ENCODE measurements at places on chromosomes 11 and 22.
A peak's percentile ranks its signal among the peaks of the same experiment; 100 is the strongest.

DNA sequence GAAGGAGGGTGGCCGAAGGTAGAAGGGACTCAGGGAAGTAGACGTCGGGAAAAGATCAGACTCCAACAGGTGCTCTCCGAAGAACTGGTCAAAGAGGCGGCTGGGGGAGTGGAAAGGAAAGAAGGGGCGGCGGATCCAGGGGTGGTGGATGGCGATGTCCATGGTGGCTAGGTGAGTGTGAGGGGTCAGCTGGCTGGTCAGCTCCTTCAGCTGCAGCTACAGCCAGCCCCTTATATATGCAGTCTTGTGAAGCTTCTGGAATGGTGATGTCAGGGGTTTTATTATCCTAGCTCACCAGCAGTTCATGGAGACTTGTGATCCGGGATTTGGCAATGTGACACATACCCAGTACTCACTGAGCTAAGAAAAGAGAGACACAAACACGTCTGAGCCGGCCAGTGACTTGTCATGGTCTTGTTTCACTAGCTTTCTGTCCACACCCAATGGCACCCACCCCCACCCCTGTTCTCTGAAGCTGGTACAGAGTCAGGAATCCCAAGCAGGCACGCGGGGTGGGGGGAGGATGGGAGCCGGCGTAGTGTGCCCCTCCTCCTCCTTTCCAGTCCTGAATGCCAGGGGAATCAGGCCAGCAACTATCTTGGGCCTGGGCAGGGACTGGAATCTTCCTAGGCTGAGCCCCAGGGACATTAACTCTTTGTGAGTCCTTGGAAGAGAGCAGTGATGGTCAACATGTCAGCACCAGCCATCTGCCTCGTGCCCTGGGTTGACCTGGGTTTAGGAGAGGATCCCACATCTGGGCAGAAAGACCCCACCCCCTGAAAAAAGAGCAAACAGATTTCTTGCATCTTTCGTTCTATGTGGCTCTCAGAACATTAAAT lies at the start of gene CRYAB:
Gene CRYAB (minus strand): TSS at position 208 of the 839 bp plus-strand sequence. CDS start 46 bp downstream, at position 162.
- DNase-seq = no peak

DNA sequence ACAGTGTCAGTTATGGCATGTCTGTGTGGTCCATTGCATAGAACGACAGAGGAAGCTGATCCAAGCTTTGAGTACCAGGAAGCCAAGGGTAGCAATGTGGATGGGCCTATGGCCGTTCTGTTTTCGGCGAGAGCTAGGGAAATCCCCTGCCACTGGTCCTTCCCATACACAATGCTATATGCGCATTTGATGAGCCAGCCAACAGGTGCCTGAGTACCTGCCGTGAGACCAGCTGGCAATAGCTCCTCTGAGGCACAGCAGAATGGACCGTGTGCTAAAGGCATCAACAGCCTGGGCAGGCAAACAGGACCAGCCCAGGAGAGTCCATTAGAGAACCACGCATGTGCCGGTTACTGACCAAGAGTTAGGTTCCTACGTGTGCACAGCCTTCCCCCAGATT lies 753.0 kb downstream of the NTM start:
- DNase-seq = no peak

DNA sequence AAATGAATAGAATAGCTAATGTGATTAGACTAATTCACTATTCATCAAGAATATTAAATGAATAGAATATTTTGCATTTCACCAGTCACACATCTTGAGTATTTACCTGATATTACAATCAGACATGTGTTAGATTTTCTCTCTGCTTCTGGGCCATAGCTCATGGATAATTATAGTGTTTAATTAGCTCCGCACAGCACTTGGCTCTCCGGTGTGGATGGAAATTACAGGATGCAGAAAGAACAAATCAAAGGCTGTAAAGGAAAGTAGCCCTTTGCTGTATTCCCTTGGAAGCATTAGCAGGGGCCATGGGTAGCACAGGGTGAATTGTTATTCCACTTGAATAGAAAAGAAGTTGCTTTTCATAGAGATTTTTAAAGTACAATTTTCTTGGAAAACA lies 320.3 kb upstream of the SORL1-AS1 start:
- no peak for DNase-seq

DNA sequence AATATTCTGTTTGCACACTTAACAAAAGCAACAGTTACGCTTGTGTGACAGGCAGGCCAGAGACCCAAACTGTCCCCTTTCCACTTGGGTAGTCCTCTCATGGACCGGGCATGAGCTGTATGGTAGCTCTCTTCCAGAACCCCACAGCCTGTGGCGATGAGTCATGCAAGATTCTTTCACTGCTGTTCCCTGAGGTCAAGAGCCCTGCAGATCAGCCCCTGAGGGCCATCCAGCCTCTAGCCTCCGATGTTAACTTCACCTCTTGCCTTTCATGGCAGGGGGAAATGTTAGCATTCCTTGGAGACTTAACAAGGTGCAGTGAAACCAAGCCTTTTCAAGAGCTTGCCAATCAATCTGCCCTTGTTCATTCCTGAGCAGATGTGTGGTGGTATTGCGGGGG lies 63.2 kb upstream of the DEUP1 start:
- DNase-seq = no peak

GRCh38 chr22:39448205-39449054 lies 8.4 kb upstream of the MGAT3 start:
- DNase-seq = no peak

DNA sequence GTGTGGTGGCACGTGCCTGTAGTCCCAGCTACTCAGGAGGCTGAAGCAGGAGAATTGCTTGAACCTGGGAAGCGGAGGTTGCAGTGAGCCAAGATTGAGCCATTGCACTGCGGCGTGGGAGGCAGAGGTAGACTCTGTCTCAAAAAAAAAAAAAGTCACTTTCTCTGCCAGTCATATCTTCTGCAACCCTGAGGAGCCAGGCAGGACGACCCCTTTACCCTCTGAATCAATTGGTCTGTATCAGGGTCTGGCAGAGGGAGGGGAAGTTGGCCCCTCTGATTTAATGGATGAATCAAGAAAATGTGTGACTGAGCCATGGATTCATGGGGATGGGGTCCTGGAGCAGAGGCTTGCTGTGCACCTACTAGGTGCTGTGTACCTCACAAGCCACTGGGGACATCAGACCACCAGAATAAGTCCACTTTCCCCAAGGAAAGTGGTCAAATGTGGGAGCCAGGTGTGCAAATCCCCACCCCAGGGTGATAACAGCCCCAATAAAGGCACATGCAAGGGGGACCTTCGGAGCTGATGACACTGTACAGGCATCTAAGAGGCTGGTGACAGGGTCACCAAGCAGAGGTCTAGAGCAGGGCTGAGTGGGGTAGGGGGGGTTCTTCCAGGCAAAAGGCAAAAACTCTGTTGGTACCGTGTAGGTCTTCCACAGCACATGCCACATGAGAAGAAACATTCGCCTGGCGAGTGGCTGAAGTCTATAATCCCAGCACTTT lies 29.0 kb downstream of the TXN2 start:
- no peak for DNase-seq

- no peak for DNase-seq
Observed at GRCh38 chr11:109132539-109132938, 289.5 kb upstream of the C11orf87 start.

GRCh38 chr11:88552379-88553062 lies 215.0 kb upstream of the CTSC start:
- peak; percentile 48 for DNase-seq

GRCh38 chr11:32792111-32792947 lies 2.1 kb downstream of the CCDC73 start:
- DNase-seq = no peak

- peak; percentile 27 for DNase-seq
Observed at GRCh38 chr22:26610072-26610958, 7.5 kb downstream of the CRYBB1 start.

GRCh38 chr22:46162771-46163556 lies 12.6 kb downstream of the PPARA start:
- no peak for DNase-seq

GRCh38 chr11:111450480-111451320 lies 61.5 kb downstream of the BTG4 start:
- no peak for DNase-seq

DNA sequence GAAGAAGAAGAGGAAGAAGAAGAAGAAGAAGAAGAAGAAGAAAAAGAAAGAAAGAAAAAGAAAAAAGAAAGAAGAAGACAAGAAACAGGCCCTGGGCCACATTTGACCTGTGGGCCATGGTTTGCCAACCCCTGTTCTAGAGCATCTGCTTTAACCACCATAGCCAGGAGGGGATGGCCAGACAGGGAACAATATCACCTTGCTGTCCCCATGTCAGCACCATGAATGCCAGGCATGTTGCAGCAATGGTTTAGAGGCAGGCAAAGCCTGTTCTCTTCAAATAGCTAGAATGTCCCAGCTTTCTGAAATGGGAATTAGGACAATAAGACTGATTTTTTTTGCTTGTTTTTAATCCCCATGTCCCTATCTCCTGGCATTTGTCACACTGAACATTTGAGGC lies 338.6 kb upstream of the PLET1 start:
- DNase-seq = no peak

GRCh38 chr11:47477323-47477722 lies 28.4 kb upstream of the RAPSN start:
- DNase-seq = no peak

GRCh38 chr22:33986954-33987353 lies 66.7 kb upstream of the LARGE1 start:
- no peak for DNase-seq

DNA sequence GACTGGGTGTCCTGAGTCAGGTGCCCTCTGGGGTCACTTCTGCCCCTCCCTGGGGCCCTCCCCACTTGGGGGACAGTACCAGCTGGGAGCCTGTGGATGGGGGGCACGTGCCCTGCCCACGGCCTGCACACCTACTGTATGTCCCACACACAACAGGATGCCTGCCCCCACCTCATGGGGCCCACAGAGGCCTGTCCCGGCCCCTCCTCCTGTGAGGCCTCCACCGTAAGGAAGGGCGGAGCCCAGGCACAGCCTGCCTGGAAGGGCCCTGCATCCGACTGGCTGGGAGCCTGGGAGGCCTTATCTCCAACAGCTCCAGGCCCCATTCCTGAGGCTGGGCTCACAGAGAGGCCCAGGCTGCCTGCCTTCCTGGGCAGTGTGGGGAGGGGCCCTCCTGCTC lies 47.8 kb downstream of the BRSK2 start:
- no peak for DNase-seq

DNA sequence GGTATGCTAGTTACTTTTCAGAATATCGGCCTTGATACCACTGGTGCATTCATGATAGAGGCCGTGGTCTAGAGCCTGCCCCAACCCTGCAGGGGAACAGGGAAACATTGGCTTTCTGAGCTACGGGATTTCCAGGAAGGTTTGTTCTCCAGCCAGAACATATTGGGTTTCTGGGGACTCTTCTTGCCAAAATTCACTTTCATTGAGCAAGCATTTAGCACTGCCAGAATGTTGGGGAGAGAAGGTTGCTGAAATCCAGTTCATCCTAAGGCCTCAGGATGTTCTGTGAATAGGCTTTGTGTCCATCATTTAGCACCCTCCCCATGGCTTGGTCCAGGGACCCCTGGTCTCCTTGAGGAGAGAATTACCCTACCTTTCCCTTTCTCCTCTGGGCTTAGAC lies 36.7 kb downstream of the DRG1 start:
- no peak for DNase-seq

DNA sequence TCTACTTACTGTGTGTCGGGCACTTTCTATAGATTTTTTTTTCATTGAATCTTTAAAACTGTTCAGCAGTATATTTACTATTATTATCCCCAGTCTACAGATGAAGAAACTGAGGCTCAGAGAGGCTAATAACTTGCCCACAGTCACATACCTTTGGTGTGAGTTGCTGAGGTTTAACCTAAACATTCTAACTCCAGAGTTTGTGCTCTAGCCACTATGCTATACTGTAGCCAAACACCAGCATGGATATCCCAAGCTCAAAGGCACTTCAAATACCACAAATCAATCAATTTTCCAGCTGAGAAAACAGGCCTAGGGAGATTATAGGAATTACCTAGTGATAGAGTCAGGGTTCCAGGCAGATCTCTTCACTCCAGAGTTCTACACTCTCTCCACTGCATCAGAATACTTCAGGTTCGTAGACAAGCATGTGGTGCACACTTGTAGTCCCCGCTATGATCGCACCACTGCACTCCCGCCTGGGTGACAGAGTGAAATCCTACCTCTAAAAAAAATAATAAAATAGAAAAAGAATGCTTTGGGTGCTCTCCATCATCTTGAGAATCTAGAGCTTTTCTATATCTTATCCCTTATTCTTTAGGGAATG lies 20.4 kb upstream of the UPB1 start:
- no peak for DNase-seq

GRCh38 chr11:16873289-16873688 lies 134.8 kb downstream of the C11orf58 start:
- DNase-seq = no peak

GRCh38 chr11:62269654-62270278 lies at the start of gene SCGB2A2:
TSS of gene SCGB2A2 (plus strand) at chr11:62270158. CDS start at chr11:62270217, 59 bp downstream.
- no peak for DNase-seq

- DNase-seq = no peak
Observed at GRCh38 chr11:40187295-40187694, 1272.2 kb downstream of the LRRC4C start.

DNA sequence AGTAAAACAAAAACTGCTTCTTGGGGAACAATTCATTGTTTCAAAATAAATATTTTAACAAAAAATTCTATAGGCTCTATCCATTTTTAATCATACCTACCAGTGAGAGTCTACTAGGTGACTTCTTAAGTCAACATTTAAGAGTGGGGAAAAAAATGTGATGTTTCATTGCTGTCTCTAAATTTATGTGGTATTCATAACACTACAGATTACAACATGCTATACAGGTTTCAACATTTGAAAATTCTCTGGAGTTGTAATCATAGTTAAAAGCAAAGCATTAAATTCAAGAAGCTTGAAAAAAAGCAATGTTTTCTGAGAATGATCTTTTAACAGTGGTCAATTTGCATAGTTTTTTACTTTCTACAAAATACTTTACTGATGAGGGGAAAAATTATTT lies 18.3 kb downstream of the SBF2 start:
- no peak for DNase-seq

DNA sequence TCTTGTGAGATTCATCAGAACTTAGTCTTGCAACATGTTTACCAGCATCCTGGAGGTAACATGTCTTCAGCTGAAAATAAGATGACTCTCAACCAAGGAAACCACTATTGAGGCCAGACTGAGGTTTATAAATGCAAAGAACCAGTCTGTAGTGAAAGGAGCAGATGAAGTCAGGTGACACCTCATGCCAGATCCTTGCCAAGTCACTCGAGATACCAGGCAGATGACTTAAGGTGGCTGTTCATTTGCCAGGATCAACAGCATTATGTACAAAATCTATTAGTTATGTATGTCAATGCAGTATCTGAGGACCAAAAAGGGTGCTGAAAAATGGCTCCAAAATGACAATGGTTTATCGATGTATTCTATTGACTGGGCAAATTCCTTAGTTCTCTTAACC lies 100.0 kb upstream of the SOX6 start:
- DNase-seq = no peak

- peak; percentile 88 for DNase-seq
Observed at GRCh38 chr11:67277231-67277961, 11.1 kb downstream of the GRK2 start.

DNA sequence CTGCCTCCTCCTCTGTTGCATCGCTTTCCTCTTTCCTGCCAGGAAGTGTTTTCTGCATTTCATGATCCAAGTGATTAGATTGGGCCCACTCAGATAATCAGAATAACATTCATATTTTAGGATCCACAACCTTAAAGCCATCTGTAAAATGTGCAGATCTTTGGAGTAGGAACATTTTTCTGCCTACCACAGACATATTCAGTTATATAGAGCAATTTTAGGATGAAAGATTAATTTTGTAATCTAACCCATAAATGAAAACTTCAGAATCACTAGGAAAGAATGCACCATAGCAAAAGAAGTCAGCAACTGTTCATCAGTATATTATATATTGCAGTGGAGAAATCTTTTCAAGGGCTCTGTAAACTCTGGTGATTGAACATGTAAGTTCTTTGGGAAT lies 659.9 kb upstream of the LUZP2 start:
- DNase-seq = no peak

- no peak for DNase-seq
Observed at GRCh38 chr11:132623511-132623910, 908.8 kb downstream of the OPCML start.

Measured in activated T-cell treated with anti-CD3 and anti-CD28 coated beads, Interleukin-2, amount 50 U/mL, for 1 hour (primary cell).